Activated CD4-positive, alpha-beta T cell treated with anti-CD3 and anti-CD28 coated beads for 36 hours (primary cell): ENCODE measurements at places on chromosomes 7 and 10.

DNA sequence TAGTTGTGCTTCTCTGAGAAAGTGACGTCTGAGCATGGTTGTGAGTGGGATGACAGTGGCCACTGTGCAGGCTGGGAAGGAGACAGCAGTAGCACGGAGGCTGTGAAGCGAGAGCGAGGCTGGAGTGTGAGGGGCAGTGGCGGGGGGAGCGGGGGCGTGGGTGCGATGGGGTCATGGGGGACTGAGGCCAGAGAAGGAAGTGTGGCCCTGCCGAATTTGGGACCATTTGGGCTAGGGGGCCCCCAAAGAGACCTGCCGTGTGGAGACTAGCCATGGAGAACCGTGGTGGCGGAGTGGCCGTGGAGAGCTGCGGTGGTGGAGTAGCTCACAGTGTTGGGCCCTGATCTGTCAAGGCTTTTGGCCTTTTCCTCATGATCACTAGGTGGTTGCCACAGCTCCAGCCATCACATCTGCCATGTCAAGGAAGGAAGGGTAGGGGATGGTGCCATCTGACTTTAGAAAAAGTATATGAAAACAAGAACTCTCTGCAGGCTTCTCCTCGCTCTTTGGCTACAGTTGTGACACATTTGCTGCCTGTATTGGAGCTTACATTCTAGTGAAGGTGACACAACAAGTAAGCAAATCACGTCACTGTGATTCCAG, 61.4 kb downstream of the MGMT start:
- DNase-seq = no peak

GRCh38 chr10:43897765-43898419, 249.2 kb upstream of the ZNF32 start:
- DNase-seq = no peak

- no peak for DNase-seq
These were observed 502 bp downstream of the PRKRIP1 start for GRCh38 chr7:102396710-102397019.

- no peak for DNase-seq
These were observed 237.3 kb downstream of the PTPRN2 start for GRCh38 chr7:158350166-158350900.

GRCh38 chr10:128950916-128951275, 516.1 kb upstream of the MGMT start:
- DNase-seq = no peak

DNA sequence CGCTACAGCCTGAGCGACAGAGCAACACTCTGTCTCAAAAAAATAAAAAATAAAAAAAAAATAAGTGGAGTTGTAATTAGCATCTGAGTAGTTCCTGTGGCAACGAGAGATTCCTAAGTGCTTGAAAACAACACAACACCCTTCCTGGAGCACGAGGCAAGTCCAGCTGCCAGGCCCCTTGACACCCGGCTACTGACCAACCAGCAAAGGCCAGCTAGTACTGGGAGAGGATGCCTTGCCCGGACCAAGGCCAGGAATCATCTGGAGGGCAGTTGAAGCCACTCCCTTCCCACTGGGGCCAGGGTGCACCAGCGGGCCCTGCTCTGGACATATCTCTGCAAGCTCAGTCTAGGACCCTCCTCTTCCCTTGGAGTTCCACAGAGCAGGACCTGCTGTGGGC, 536 bp downstream of the C10orf105 start:
- no peak for DNase-seq
